ENCODE measurements at places on chromosomes 4 and X. TPM values are rescaled to one million over a fixed set of nuclear protein-coding genes. Genes with fewer than 3 reads are reported as not detected.

DNA sequence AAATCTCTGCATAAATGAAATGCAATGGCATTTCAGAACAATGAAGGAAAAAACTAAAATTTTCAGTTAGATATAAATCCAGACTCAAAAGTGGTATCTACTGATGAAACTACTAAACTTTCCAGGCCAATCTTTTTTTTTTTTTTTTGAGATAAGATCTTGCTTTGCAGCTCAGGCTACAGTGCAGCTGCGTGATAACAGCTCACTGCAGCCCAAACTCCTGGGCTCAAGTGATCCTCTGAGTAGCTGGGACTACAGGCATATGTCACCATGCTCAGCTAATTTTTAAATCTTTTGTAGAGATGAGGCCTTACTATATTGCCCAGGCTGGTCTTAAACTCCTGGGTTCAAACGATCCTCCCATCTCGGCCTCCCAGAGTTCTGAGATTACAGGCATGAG, 1228.2 kb upstream of the ADGRL3 start:
- H3K4me1 ChIP-seq = no peaks in the 10 kb centered on the region
- no peak overlapping the region for H3K4me3 ChIP-seq
- H3K27me3 ChIP-seq = no peaks in the 10 kb centered on the region

DNA sequence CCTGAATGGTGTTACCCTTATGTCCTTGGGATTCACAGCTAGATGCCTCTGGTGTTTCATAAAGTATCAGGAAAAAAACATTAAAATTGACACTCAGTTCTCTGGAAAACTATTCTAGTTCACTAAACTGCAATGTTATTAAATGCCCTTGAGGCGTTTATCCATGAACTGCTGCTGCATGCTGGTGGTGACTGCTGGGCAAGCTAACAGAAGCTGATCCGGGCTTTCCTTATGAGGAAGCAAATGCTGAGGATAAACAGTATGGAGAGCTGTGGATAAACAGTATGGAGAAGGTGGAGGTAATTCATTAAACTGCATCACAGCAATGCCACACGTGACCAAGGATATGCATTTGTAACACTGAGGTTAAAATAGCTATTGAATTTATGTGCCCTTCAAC, 227.0 kb downstream of the NR3C2 start:
- peaks cover 32% of the 10 kb centered on the region for H3K4me1 ChIP-seq
- no peaks in the 10 kb centered on the region for H3K27me3 ChIP-seq
- H3K27ac ChIP-seq = no peak overlapping the region
- DNase-seq = no peak
- H3K36me3 ChIP-seq = peaks cover 4% of the 10 kb centered on the region
- H3K4me3 ChIP-seq = no peak overlapping the region

Gene NAA15
- total RNA-seq = 61.2 TPM

Gene DNAAF6
- not detected for total RNA-seq

Gene ARAP2
- 34.7 TPM for total RNA-seq

Data from activated CD8-positive, alpha-beta T cell treated with anti-CD3 and anti-CD28 coated beads, Interleukin-2, amount 10 ng/mL, durations not matched to agents 7 days and 5 days (primary cell).